ENCODE measurements at places on chromosomes 13 and 19. TPM values are rescaled to one million over a fixed set of nuclear protein-coding genes. Genes with fewer than 3 reads are reported as not detected.

- no peak overlapping the region for H3K27ac ChIP-seq
- H3K4me1 ChIP-seq: peaks cover 16% of the 10 kb centered on the region
- DNase-seq: no peak
- peaks cover 46% of the 10 kb centered on the region for H3K27me3 ChIP-seq
Measured at GRCh38 chr19:10422046-10422461, 1.7 kb downstream of the PDE4A start.

DNA sequence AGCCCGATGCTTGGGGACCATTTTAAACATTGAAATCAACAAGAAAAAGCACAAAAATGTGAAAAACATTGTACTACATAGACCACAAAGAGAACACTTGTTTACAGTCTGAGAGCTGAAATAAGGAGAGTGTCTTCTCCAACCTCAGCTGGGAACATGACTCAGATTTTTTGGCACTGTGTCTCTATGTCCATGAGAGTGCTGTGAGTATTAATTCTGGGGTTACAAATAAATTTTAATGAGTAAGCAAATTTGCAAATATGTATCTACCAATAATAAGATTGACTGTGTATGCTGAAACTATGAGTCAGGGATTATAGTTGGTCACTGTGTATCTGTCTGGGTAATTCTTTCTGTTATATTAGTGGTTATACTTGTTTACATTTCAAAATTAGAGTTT lies 174.0 kb downstream of the DCT start:
- no peak overlapping the region for H3K27ac ChIP-seq
- H3K4me1 ChIP-seq: no peaks in the 10 kb centered on the region
- H3K36me3 ChIP-seq: no peaks in the 10 kb centered on the region
- H3K27me3 ChIP-seq: no peaks in the 10 kb centered on the region
- no peak overlapping the region for H3K4me3 ChIP-seq
- no peak for DNase-seq

- no peaks in the 10 kb centered on the region for H3K27me3 ChIP-seq
- H3K27ac ChIP-seq: no peak overlapping the region
- H3K4me3 ChIP-seq: no peak overlapping the region
- DNase-seq: peak; percentile 60
Measured at GRCh38 chr19:46718934-46719622, 2.2 kb upstream of the PRKD2 start.

Gene BEST2
- not detected for polyA plus RNA-seq

Gene PSG11
- polyA plus RNA-seq: not detected

All from kidney (tissue), 22 donors.